ENCODE measurements at places on chromosomes 3 and 15. TPM values are rescaled to one million over a fixed set of nuclear protein-coding genes. Genes with fewer than 3 reads are reported as not detected.

Gene CYP8B1
- not detected for polyA plus RNA-seq

Gene PLOD2
- 5.6 TPM for polyA plus RNA-seq

Gene SNX4
- polyA plus RNA-seq: 180 TPM

Gene DLG1
- polyA plus RNA-seq: 39.9 TPM

Gene C3orf22
- not detected for polyA plus RNA-seq

Gene FGF12
- 2.1 TPM for polyA plus RNA-seq

Gene IREB2
- polyA plus RNA-seq: 45.8 TPM

Gene TM6SF1
- polyA plus RNA-seq: 0.16 TPM

Gene WDR49
- 1.1 TPM for polyA plus RNA-seq

Gene CKMT1B
- polyA plus RNA-seq: 23.2 TPM

Gene CFAP92
- polyA plus RNA-seq: 1.6 TPM

Gene CHST13
- not detected for polyA plus RNA-seq

Gene FRG2C
- not detected for polyA plus RNA-seq

Gene ACAD11
- polyA plus RNA-seq: 19.2 TPM

Gene DAPK2
- polyA plus RNA-seq: 0.18 TPM

Gene AQR
- 22.4 TPM for polyA plus RNA-seq

Gene TRAIP
- 7.5 TPM for polyA plus RNA-seq

Gene TIPIN
- 2.6 TPM for polyA plus RNA-seq

Gene MEX3B
- polyA plus RNA-seq: 38.8 TPM

Gene ANKRD63
- not detected for polyA plus RNA-seq

Gene HGD
- not detected for polyA plus RNA-seq

Gene LEKR1
- 0.14 TPM for polyA plus RNA-seq

Gene ZWILCH
- 63.1 TPM for polyA plus RNA-seq

Gene GOLIM4
- 3.2 TPM for polyA plus RNA-seq

Gene CNTN3
- 24.0 TPM for polyA plus RNA-seq

Gene SERPINI2
- 1.7 TPM for polyA plus RNA-seq

Gene CHST2
- polyA plus RNA-seq: 5.0 TPM

Gene OCA2
- 0.97 TPM for polyA plus RNA-seq

Gene RASGRF1
- polyA plus RNA-seq: 11.0 TPM

Gene THRB
- polyA plus RNA-seq: 1.7 TPM

Gene PLXNB1
- 134 TPM for polyA plus RNA-seq

Gene SNX22
- 0.38 TPM for polyA plus RNA-seq

Gene CFAP100
- 2.3 TPM for polyA plus RNA-seq

Gene KLHDC8B
- 65.1 TPM for polyA plus RNA-seq

Gene TMEM42
- polyA plus RNA-seq: 18.2 TPM

Data from neural cell (in vitro differentiated cells).